Esophagus muscularis mucosa (tissue), 4 donors: ENCODE measurements at places on chromosomes 2 and 18. TPM values are rescaled to one million over a fixed set of nuclear protein-coding genes. Genes with fewer than 3 reads are reported as not detected.

DNA sequence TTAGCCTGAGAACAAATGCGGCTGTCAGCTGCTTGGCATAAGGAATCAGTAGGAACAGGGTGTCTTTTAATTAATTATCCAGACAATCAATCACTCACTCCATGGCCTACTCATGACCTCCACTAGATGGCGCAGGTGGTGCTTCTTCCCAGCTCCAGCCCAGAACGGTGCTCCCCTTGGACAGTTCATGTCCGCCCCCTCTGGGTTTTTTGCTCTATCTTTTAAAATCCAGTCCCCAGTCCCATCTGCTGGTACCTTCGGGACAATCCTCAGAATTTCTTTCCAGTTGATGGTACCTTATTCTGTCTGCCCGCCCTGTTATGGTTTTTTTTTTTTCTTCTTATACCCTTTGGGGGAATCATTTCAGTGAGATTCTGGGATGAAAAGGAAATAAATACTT, 99.8 kb downstream of the CACNB4 start:
- peaks cover 51% of the 10 kb centered on the region for H3K4me1 ChIP-seq
- H3K4me3 ChIP-seq, result no peak overlapping the region
- no peaks in the 10 kb centered on the region for H3K27me3 ChIP-seq
- H3K36me3 ChIP-seq, result no peaks in the 10 kb centered on the region
- DNase-seq, result no peak

DNA sequence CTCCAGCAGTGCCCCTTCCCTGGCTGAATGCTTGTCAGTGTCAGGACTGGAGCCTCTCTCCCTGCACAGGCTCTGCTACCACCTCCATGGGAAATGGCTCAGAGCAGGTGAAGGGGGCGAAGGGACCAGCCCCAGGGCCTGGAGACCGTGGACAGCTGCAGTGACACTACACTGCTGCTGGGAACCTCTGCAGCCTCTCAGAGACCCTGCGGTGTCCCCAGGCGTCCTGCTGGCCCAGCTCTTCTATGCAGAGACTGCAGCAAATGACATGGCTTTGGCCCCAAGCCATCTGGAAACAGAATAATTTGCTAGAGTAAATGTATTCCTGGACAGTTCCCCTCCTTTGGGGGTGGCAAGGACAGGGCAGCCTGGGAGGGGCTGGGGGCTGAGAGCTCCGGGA, 53.2 kb downstream of the CIB4 start:
- H3K27ac ChIP-seq, result no peak overlapping the region
- H3K4me1 ChIP-seq, result no peaks in the 10 kb centered on the region
- no peaks in the 10 kb centered on the region for H3K27me3 ChIP-seq
- no peak for DNase-seq
- H3K4me3 ChIP-seq, result no peak overlapping the region
- no peaks in the 10 kb centered on the region for H3K36me3 ChIP-seq

FAP gene
- total RNA-seq, result 10.8 TPM

DNA sequence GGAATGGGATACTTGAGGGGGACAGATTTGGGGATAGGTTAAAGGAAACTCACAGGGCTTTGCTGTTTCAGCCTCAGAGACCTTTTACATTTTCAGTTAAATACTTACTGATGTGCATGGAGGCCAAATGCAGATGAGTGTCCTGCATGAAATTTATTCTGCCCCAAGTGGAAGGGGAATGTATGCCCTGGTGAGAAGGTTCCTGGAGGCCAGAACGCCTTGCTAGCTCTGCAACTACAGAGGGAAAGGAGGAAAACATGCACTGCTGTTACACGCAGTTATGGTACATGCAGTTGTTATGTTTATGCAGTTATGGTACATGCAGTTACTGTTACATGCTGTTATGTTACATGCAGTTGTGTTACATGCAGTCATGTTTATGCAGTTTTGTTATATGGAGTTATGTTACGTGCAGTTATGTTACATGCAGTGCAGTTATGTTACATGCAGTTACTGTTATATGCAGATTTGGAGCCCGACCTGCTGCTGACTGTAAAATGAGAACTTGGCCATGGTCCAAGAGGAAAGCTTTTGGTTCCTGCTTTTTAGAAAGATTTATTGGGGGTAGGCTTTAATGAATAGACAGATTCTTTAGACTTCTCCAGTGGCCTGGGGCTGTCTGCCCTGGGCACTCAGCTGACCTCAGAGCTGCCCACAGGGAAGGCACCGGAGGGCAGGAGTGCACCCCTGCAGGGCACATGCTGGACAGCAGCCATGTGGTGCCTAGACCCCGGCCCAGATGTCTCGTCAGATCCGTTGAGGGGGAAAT, 84.1 kb downstream of the LDLRAD4 start:
- no peaks in the 10 kb centered on the region for H3K36me3 ChIP-seq
- no peaks in the 10 kb centered on the region for H3K27me3 ChIP-seq
- DNase-seq, result no peak
- no peak overlapping the region for H3K27ac ChIP-seq
- H3K4me3 ChIP-seq, result no peak overlapping the region
- peaks cover 45% of the 10 kb centered on the region for H3K4me1 ChIP-seq

RSAD2 gene
- total RNA-seq, result 3.7 TPM

MC4R gene
- total RNA-seq, result 2.5 TPM

GRCh38 chr2:11473659-11474433, 7.9 kb upstream of the E2F6 start:
- no peak overlapping the region for H3K27ac ChIP-seq
- no peaks in the 10 kb centered on the region for H3K36me3 ChIP-seq
- DNase-seq, result no peak
- no peak overlapping the region for H3K4me3 ChIP-seq

DNA sequence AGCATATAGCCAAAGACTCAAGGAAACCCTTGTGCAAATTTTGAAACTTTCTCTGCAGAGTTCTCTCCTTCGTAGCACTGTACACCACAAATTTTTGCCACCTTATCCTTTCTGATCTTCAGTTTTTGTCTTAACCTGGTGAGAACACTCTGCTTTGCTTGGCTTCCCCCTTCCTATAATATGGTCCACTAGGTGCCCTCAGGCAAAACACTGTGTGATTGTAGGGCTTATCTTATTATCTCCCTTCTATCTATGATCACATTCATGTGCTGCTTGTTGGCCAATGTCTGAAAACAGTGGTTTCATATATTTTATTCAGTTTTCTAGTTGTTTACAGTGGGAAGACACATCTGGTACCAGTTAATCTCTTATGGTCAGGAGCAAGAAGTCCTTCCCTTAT, 111.1 kb downstream of the MTX2 start:
- H3K27ac ChIP-seq, result no peak overlapping the region
- no peaks in the 10 kb centered on the region for H3K4me1 ChIP-seq
- no peak for DNase-seq
- H3K27me3 ChIP-seq, result no peaks in the 10 kb centered on the region
- H3K36me3 ChIP-seq, result no peaks in the 10 kb centered on the region

- H3K27me3 ChIP-seq, result no peaks in the 10 kb centered on the region
- no peaks in the 10 kb centered on the region for H3K36me3 ChIP-seq
- peaks cover 12% of the 10 kb centered on the region for H3K4me1 ChIP-seq
- no peak overlapping the region for H3K4me3 ChIP-seq
- no peak overlapping the region for H3K27ac ChIP-seq
Measured at GRCh38 chr2:23718931-23719700, 207.8 kb downstream of the ATAD2B start.

TMEM169 gene
- under 0.01 TPM for total RNA-seq

GRCh38 chr2:69184224-69184623, 171.2 kb downstream of the ANTXR1 start:
- no peaks in the 10 kb centered on the region for H3K36me3 ChIP-seq
- no peak for DNase-seq
- H3K27me3 ChIP-seq, result no peaks in the 10 kb centered on the region
